ENCODE measurements at places on chromosomes 4 and X.

DNA sequence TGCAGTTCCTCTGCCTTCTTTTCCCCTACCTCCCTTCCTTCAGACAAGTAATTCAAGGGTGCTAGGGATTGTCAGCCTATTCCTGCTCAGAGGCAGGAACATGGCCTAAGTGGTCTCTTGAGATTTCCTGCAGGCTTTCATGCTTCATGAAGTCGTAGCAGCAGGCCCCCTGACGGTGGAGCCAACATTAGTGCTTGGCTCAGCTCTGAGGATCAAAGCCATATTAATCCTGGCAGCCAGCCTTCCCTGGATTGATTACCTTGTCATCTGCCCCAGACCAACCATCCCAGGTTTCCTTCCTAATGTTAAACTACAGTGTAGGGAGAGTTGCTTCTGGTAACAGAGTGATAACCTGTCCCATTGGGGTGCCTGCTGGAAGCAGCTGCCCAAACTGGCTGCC, 84.1 kb downstream of the SLC16A2 start:
- H3K4me1 ChIP-seq, result no peaks in the 10 kb centered on the region
- no peak overlapping the region for H3K27ac ChIP-seq
- H3K4me3 ChIP-seq, result no peak overlapping the region
- no peaks in the 10 kb centered on the region for H3K36me3 ChIP-seq
- no peaks in the 10 kb centered on the region for H3K27me3 ChIP-seq

DNA sequence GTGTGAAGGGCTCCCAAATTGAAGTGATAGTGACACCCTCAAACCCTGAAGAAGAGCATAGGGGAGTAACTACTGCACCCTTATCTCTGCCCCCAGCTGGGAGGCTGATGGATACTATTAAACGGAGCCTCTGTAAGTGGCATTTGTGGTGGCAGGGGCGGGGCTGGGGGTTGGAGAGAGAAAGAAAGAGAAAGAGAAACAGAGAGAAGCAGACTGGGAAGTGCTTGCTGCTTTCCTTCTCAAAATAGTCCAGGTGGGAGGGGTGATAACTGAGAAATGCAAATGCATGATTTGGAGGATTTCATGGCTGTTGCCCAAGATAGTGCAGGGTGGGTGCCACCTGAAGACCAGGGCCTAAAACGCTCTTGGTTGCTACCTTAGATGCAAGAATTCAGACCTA, 253.5 kb upstream of the GATB start:
- no peak for DNase-seq
- peaks cover 2% of the 10 kb centered on the region for H3K36me3 ChIP-seq
- H3K4me1 ChIP-seq, result peaks cover 43% of the 10 kb centered on the region
- H3K27ac ChIP-seq, result peak overlapping the region; percentile 89

- peaks cover 8% of the 10 kb centered on the region for H3K36me3 ChIP-seq
- no peaks in the 10 kb centered on the region for H3K27me3 ChIP-seq
- peak overlapping the region; percentile 80 for H3K4me3 ChIP-seq
- H3K27ac ChIP-seq, result peak overlapping the region; percentile 32
These were observed 3.8 kb downstream of the SCFD2 start for GRCh38 chr4:53362093-53362492.

DNA sequence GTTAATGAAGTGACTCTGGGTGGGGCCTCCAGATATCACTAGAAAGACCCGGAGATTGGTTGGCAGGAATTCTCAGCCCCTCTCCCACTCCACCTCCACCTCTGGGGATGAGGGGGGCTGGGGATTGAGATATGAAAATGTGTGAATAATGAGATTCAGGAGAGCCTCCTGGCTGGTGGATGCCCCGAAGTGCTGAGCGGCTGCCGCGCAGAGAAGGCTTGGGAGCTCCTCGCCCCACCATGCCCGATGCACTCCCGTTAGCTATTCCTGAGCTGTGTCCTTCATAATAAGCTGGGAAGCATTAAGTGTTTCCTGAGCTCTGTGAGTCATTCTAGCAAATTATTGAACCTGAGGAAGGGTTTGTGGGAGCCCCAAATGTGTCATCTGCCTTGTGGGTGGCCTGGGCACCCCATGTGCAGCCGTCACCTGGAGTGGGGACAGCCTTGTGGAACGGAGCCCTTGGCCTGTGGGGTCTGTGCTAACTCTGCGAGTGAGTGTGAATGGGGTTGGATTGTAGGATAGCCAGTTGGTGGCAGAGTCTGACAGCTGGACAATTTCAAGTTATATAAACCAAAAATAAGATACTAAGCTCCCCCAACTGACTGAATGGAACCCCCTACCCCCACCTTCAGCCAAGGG, 4.4 kb upstream of the MAEA start:
- no peak for DNase-seq
- H3K27ac ChIP-seq, result no peak overlapping the region
- no peak overlapping the region for H3K4me3 ChIP-seq
- H3K4me1 ChIP-seq, result peaks cover 2% of the 10 kb centered on the region
- H3K27me3 ChIP-seq, result no peaks in the 10 kb centered on the region

DNA sequence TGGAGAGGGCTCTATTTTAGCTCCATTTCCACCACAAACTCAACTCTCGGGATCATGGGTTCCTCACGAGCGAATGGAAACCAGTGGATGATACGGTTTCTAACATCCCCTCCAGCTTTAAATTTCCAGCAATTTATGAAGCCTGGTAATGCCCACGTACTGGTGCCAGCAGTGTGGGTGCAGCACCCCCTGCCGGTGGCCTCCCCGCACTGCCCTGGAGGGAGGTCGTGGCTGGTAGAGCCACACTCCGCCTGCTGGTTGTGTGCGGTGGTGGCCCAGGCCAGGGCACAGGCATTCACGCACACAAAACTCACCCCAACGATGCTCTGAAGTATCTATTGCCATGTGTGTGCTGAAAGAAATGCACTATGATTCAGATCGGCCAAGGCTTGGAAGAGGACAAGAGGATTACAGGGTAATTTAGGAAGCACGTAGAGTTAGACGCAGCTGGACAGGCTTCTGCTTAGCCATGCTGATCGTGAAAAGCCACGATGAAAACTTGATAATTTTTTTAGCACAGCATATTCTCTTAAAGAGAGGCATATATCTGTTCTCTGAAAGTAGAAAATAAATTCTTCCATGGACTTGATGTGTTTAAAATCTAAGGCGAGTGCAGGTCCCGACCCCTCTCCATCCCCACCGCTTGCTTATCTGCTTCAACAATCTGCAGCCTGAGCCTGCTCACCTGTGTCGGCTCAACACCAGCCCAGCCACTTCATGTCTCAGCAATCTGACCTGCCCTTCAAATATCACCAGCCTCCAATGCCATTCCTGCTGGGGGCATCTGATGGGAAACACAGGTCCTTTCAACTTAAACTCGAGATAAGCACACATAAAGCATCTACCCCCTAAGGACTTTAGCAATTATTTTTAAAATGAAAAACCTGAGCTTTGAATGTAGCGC, 59.1 kb downstream of the SCD5 start:
- peak; percentile 23 for DNase-seq
- peaks cover 4% of the 10 kb centered on the region for H3K4me1 ChIP-seq
- no peak overlapping the region for H3K27ac ChIP-seq
- no peak overlapping the region for H3K4me3 ChIP-seq
- peaks cover 5% of the 10 kb centered on the region for H3K36me3 ChIP-seq

GRCh38 chrX:10986616-10987015, 124.5 kb upstream of the HCCS start:
- H3K36me3 ChIP-seq, result no peaks in the 10 kb centered on the region
- no peak for DNase-seq
- no peaks in the 10 kb centered on the region for H3K27me3 ChIP-seq
- H3K4me3 ChIP-seq, result no peak overlapping the region
- H3K4me1 ChIP-seq, result no peaks in the 10 kb centered on the region

- H3K4me3 ChIP-seq, result no peak overlapping the region
- H3K36me3 ChIP-seq, result peaks cover 5% of the 10 kb centered on the region
- DNase-seq, result no peak
- H3K4me1 ChIP-seq, result no peaks in the 10 kb centered on the region
- no peak overlapping the region for H3K27ac ChIP-seq
These were observed 94.9 kb downstream of the HDAC8 start for GRCh38 chrX:72477781-72478181.

GRCh38 chr4:102501447-102501696, 213 bp downstream of the NFKB1 start:
- H3K36me3 ChIP-seq, result peaks cover 7% of the 10 kb centered on the region
- H3K27ac ChIP-seq, result peak overlapping the region; percentile 98
- H3K27me3 ChIP-seq, result no peaks in the 10 kb centered on the region
- peaks cover 24% of the 10 kb centered on the region for H3K4me1 ChIP-seq
- peak overlapping the region; percentile 92 for H3K4me3 ChIP-seq
- DNase-seq, result no peak

GRCh38 chr4:65668201-65669089, 1.8 kb downstream of the EPHA5 start:
- peaks cover 4% of the 10 kb centered on the region for H3K36me3 ChIP-seq
- H3K27ac ChIP-seq, result no peak overlapping the region
- no peak overlapping the region for H3K4me3 ChIP-seq
- peaks cover 3% of the 10 kb centered on the region for H3K4me1 ChIP-seq
- no peak for DNase-seq

GRCh38 chrX:21747558-21747957, 10.4 kb downstream of the SMPX start:
- H3K27me3 ChIP-seq, result peaks cover 7% of the 10 kb centered on the region
- no peak overlapping the region for H3K4me3 ChIP-seq
- DNase-seq, result no peak

- H3K4me1 ChIP-seq, result peaks cover 3% of the 10 kb centered on the region
- H3K27me3 ChIP-seq, result peaks cover 7% of the 10 kb centered on the region
- no peak overlapping the region for H3K27ac ChIP-seq
- H3K36me3 ChIP-seq, result no peaks in the 10 kb centered on the region
These were observed 43.6 kb downstream of the RTL9 start for GRCh38 chrX:110402091-110402849.

GRCh38 chr4:88705805-88706492, 8.3 kb upstream of the NAP1L5 start:
- H3K4me1 ChIP-seq, result peaks cover 8% of the 10 kb centered on the region
- no peak for DNase-seq
- H3K36me3 ChIP-seq, result peaks cover 26% of the 10 kb centered on the region
- H3K27ac ChIP-seq, result peak overlapping the region; percentile 37
- H3K27me3 ChIP-seq, result no peaks in the 10 kb centered on the region

DNA sequence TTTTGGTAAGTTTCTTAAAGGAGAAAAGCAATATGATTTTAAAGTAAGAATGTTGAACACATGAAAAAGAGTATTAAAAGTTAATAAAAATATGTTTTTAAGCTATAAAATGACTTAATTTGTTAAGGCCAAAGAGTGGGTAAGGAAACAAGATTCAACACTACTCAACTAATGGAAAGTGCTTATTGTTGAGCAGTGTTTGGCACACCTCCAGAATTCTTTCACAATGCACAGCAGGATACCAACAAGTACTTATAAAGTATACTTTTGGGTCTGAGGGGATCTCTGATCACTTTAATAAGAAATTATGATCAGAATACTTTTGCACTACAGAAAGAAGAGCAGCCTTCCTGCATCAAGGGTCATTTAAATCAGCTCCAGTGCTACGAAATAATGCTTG, 5.9 kb downstream of the LAMP2 start:
- no peaks in the 10 kb centered on the region for H3K36me3 ChIP-seq
- H3K4me1 ChIP-seq, result peaks cover 21% of the 10 kb centered on the region

GRCh38 chrX:24760363-24761000, 66.8 kb downstream of the POLA1 start:
- no peaks in the 10 kb centered on the region for H3K4me1 ChIP-seq
- no peak for DNase-seq
- H3K36me3 ChIP-seq, result peaks cover 10% of the 10 kb centered on the region
- H3K27ac ChIP-seq, result no peak overlapping the region
- H3K27me3 ChIP-seq, result no peaks in the 10 kb centered on the region
- H3K4me3 ChIP-seq, result no peak overlapping the region

GRCh38 chr4:152041295-152041694, 280.5 kb upstream of the GATB start:
- no peaks in the 10 kb centered on the region for H3K36me3 ChIP-seq
- H3K4me1 ChIP-seq, result no peaks in the 10 kb centered on the region
- no peak overlapping the region for H3K4me3 ChIP-seq
- no peak for DNase-seq
- no peaks in the 10 kb centered on the region for H3K27me3 ChIP-seq
- no peak overlapping the region for H3K27ac ChIP-seq

- H3K4me1 ChIP-seq, result no peaks in the 10 kb centered on the region
- no peak overlapping the region for H3K27ac ChIP-seq
- no peaks in the 10 kb centered on the region for H3K36me3 ChIP-seq
- no peak for DNase-seq
- H3K27me3 ChIP-seq, result no peaks in the 10 kb centered on the region
- no peak overlapping the region for H3K4me3 ChIP-seq
These were observed 17.4 kb upstream of the PWWP3B start for GRCh38 chrX:106150701-106151100.

DNA sequence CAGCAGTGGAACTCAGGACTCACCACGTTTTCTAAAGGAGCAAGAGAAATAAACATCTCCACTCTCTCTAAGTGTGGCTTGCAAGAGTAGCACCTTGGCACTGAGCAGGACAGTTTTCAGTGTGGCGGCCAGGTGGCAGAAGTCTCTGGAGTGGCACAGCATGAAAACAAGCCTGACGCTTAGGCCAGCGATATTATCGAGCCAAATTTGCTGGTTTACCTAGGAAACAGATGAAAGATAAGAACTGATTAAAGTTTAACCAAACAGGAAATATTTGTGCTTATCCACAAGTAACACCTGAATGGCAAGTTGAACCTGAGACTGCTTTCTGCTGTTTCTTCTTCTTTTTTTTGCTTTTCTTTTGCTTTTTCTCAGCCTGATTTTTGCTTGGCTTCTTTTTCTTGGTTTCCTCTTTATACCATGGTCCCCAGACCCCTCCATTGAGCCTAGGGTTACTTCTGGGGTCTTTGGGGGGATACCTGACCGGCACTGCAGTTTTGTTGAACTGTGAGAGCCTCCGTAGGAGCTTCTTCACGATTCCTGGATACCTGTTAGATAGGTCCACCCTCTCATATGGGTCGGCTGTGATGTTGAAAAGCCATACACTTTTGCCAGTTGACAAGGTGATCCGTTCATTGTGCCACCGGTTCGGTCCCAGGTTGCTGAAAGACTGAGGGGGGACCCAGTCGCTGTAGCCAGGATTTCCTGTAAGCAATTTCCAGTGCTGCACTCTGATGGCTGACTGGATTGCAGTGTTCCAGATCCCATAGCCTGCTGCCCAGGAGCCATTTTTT, 77.3 kb downstream of the ARSJ start:
- H3K27me3 ChIP-seq, result no peaks in the 10 kb centered on the region
- H3K4me1 ChIP-seq, result peaks cover 35% of the 10 kb centered on the region
- peak overlapping the region; percentile 87 for H3K4me3 ChIP-seq
- DNase-seq, result peak; percentile 56
- no peaks in the 10 kb centered on the region for H3K36me3 ChIP-seq

- no peak overlapping the region for H3K4me3 ChIP-seq
- no peaks in the 10 kb centered on the region for H3K27me3 ChIP-seq
- peaks cover 18% of the 10 kb centered on the region for H3K36me3 ChIP-seq
- no peak for DNase-seq
- H3K4me1 ChIP-seq, result peaks cover 18% of the 10 kb centered on the region
- no peak overlapping the region for H3K27ac ChIP-seq
These were observed 65.4 kb downstream of the CCKAR start for GRCh38 chr4:26424838-26425237.

DNA sequence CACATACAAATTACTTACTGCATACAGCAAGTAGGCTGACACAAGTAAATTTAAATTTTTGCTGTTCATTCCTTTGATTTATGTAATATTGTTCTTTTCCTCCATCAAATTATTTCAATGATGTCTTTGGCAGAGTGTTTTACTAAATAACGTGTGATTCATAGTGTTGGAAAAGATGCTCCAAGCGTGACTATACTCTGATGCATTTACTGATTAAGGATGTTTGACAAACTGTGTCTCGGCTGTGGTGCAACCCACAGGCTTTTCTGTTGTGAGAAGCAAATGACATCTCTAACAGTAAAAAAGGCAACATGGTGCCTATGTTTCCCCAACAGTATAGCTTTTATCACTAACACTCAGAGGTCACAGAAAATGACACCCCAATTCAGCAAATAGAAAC, 540.9 kb downstream of the PPP4R3C start:
- no peaks in the 10 kb centered on the region for H3K27me3 ChIP-seq
- H3K4me1 ChIP-seq, result no peaks in the 10 kb centered on the region
- H3K27ac ChIP-seq, result no peak overlapping the region
- no peak for DNase-seq
- no peaks in the 10 kb centered on the region for H3K36me3 ChIP-seq
